ENCODE measurements at places on chromosomes 5 and 9. TPM values are rescaled to one million over a fixed set of nuclear protein-coding genes. Genes with fewer than 3 reads are reported as not detected.

Gene PCDHGA4
- total RNA-seq: 2.1 TPM

Gene THBS4
- total RNA-seq: 174 TPM

Gene IFNA2
- not detected for total RNA-seq

Gene GCNT4
- 2.5 TPM for total RNA-seq

Gene HEMGN
- total RNA-seq: not detected

Gene PCDHB3
- total RNA-seq: 0.93 TPM

Gene CAST
- total RNA-seq: 411 TPM

Gene SYNPO
- total RNA-seq: 745 TPM

Gene SLC22A4
- total RNA-seq: 14.0 TPM

Gene ENTREP1
- total RNA-seq: 19.6 TPM

Gene FST
- 29.3 TPM for total RNA-seq

Gene PRXL2C
- 29.5 TPM for total RNA-seq

Gene SPINK7
- total RNA-seq: not detected

Gene CLTB
- 162 TPM for total RNA-seq

Gene FOXI1
- total RNA-seq: not detected

Gene MAMDC2
- total RNA-seq: 1.9 TPM

Gene SNCAIP
- 0.84 TPM for total RNA-seq

Gene C9orf153
- total RNA-seq: 0.13 TPM

Gene AJM1
- 4.9 TPM for total RNA-seq

Gene SLC4A9
- not detected for total RNA-seq

Gene FEM1C
- total RNA-seq: 26.0 TPM

Gene RASGEF1C
- not detected for total RNA-seq

Gene PCDHA13
- total RNA-seq: not detected

Gene SVEP1
- 14.8 TPM for total RNA-seq

Gene CD74
- 140 TPM for total RNA-seq

Gene SPATA31E1
- not detected for total RNA-seq

Gene ALDH7A1
- total RNA-seq: 8.7 TPM
